ENCODE measurements at places on chromosomes 6 and 20. TPM values are rescaled to one million over a fixed set of nuclear protein-coding genes. Genes with fewer than 3 reads are reported as not detected.

Gene MPIG6B
- not detected for total RNA-seq

Gene LAMA5
- 0.33 TPM for total RNA-seq

Gene BMP7
- not detected for total RNA-seq

Gene NKAPL
- not detected for total RNA-seq

Gene GPR63
- total RNA-seq: 3.5 TPM

Gene SEMG1
- total RNA-seq: not detected

Gene CTCFL
- total RNA-seq: not detected

Gene MEP1A
- not detected for total RNA-seq

Gene HFE
- 3.1 TPM for total RNA-seq

Gene IMPG1
- not detected for total RNA-seq

Gene COL11A2
- total RNA-seq: 0.53 TPM

Gene HTR1B
- not detected for total RNA-seq

Gene MATN4
- total RNA-seq: 1.5 TPM

Gene MLIP
- not detected for total RNA-seq

Gene SH3BGRL2
- 0.35 TPM for total RNA-seq

- no peak for DNase-seq
- H3K27ac ChIP-seq: no peak overlapping the region
- no peaks in the 10 kb centered on the region for H3K36me3 ChIP-seq
These were observed 134.2 kb downstream of the MEI4 start for GRCh38 chr6:77786935-77787629.

DNA sequence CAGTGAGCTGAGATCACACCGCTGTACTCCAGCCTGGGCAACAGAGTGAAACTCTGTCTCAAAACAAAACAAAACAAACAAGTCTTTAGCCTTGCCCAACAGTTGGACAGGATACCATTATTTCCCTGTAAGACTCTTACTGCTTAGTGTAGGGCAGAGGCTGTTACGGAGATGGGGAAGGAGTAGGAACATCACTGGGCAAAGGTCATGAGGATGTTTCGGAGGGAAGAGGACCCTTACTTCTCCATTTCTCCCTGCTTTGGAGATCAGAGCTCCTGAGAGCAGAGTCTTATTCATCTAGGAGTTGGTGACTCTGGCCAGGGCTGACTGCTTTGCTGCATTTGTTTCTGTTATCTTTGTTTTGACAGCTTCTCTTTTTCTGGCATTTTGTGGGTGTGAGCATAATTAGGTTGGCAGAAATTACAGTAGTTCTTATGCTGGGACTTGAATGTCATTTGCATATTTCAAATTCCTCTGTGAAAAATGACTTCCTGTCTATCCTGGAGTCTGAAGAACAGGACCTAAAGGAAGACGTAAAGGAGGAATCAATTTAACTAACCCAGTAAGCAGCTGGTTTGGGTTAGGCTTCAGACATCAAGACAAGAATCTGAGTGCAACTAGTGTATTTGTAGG lies 89.0 kb downstream of the CDS2 start:
- no peak overlapping the region for H3K27ac ChIP-seq
- H3K27me3 ChIP-seq: no peaks in the 10 kb centered on the region
- H3K36me3 ChIP-seq: no peaks in the 10 kb centered on the region
- no peak for DNase-seq

- no peak overlapping the region for H3K27ac ChIP-seq
- H3K4me1 ChIP-seq: no peaks in the 10 kb centered on the region
- H3K36me3 ChIP-seq: no peaks in the 10 kb centered on the region
- H3K27me3 ChIP-seq: peaks cover 12% of the 10 kb centered on the region
- H3K4me3 ChIP-seq: no peak overlapping the region
These were observed 23.0 kb upstream of the IYD start for GRCh38 chr6:150345781-150346180.

GRCh38 chr6:170181338-170181690 lies 109.6 kb downstream of the DLL1 start:
- no peak for DNase-seq
- H3K36me3 ChIP-seq: peaks cover 3% of the 10 kb centered on the region
- no peaks in the 10 kb centered on the region for H3K4me1 ChIP-seq
- no peak overlapping the region for H3K27ac ChIP-seq
- no peaks in the 10 kb centered on the region for H3K27me3 ChIP-seq

- peaks cover 37% of the 10 kb centered on the region for H3K27me3 ChIP-seq
- H3K36me3 ChIP-seq: no peaks in the 10 kb centered on the region
- no peak overlapping the region for H3K4me3 ChIP-seq
- no peak overlapping the region for H3K27ac ChIP-seq
- no peak for DNase-seq
- H3K4me1 ChIP-seq: peaks cover 5% of the 10 kb centered on the region
These were observed 1.1 kb downstream of the SLC22A23 start for GRCh38 chr6:3455569-3456394.

DNA sequence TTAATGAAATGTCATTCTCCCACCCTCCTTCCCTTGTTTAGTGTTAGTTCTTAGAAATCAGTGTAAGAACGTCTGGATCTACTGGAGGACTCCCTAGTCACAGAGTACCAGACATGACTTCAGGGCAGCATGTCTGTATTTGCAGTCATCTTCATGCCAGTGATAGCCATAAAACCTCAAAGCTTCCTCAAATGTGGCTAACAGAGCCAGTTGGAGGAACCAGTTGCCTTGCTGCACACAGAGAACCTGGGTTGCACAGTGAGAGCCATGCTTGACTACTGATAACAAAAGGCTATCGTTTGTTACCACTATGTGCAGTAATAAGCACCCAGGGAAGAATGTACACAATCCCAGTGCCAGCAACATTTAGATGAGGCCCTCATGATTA lies 20.1 kb downstream of the NT5E start:
- no peaks in the 10 kb centered on the region for H3K36me3 ChIP-seq
- H3K27ac ChIP-seq: no peak overlapping the region
- no peak overlapping the region for H3K4me3 ChIP-seq
- H3K4me1 ChIP-seq: peaks cover 13% of the 10 kb centered on the region
- H3K27me3 ChIP-seq: peaks cover 4% of the 10 kb centered on the region
- DNase-seq: no peak

- no peaks in the 10 kb centered on the region for H3K36me3 ChIP-seq
- H3K4me1 ChIP-seq: peaks cover 10% of the 10 kb centered on the region
- H3K4me3 ChIP-seq: no peak overlapping the region
- H3K27me3 ChIP-seq: peaks cover 2% of the 10 kb centered on the region
- no peak overlapping the region for H3K27ac ChIP-seq
These were observed 22.2 kb downstream of the C20orf203 start for GRCh38 chr20:32651537-32651936.

- DNase-seq: no peak
- no peak overlapping the region for H3K27ac ChIP-seq
- H3K4me3 ChIP-seq: no peak overlapping the region
- H3K4me1 ChIP-seq: no peaks in the 10 kb centered on the region
- no peaks in the 10 kb centered on the region for H3K36me3 ChIP-seq
These were observed 133.1 kb upstream of the FOXA2 start for GRCh38 chr20:22717466-22717865.

DNA sequence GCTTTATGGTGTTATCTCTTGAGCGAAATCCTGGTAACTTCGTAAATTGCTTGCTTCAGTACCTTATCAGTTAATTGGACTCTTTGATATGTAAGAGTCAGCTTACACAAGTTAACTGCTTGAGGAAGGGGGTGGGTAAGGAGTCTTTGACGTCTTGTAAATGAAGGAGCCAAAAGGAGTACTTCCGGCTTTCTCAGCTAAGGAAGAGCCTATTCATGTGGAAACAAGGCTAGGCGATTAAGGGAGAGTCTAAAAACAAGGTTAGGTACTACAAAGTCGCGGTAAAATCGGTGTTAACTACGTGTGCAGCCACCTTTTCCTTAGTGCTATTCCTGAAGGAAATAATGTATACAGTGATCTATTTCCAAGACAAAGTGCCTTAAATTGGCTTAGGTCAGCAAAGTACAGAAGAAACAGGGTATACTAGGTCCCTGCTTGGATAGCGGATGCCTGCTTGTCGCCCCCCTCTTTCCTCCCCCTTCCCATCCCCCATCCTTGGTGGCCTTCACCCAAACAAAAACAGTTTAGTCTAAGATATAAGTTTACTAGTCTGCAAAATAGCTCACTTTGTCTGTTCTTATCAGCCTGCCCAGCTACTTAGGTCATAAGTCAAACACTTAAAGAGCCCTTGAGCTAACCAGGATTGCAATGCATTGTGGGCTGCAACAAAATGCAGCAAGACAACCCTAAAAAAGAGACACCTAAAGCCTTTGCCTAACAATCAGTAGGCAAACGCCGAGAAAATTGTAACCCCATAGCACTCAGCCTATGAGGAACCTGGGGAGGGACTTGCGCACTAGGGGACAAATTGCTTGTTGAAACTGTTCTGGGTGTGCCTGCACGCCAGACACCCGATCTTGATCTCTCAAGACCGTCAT lies 147.3 kb downstream of the TRIM27 start:
- peaks cover 5% of the 10 kb centered on the region for H3K4me1 ChIP-seq
- DNase-seq: no peak
- H3K36me3 ChIP-seq: peaks cover 22% of the 10 kb centered on the region
- H3K4me3 ChIP-seq: no peak overlapping the region
- peaks cover 92% of the 10 kb centered on the region for H3K27me3 ChIP-seq

DNA sequence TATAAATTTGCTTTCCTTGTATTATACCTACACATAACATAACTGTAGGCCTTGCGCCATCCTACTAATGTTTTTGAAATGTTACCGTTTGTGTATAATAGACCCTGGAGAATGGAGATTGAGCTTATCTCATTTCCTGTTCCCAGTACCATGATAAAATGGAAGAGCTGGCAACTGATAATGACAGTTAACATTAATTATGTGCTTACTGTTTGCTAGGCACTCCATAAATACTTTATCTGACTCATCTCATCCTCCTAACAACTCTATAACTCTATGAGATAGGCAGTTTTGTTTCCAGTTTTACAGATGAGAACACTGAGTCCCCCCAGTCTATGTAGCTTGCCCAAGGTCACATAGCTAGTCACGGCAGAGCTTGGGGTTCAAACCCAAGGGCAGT lies 396.7 kb downstream of the SYNE1 start:
- no peaks in the 10 kb centered on the region for H3K27me3 ChIP-seq
- peaks cover 54% of the 10 kb centered on the region for H3K36me3 ChIP-seq
- no peaks in the 10 kb centered on the region for H3K4me1 ChIP-seq
- no peak for DNase-seq

DNA sequence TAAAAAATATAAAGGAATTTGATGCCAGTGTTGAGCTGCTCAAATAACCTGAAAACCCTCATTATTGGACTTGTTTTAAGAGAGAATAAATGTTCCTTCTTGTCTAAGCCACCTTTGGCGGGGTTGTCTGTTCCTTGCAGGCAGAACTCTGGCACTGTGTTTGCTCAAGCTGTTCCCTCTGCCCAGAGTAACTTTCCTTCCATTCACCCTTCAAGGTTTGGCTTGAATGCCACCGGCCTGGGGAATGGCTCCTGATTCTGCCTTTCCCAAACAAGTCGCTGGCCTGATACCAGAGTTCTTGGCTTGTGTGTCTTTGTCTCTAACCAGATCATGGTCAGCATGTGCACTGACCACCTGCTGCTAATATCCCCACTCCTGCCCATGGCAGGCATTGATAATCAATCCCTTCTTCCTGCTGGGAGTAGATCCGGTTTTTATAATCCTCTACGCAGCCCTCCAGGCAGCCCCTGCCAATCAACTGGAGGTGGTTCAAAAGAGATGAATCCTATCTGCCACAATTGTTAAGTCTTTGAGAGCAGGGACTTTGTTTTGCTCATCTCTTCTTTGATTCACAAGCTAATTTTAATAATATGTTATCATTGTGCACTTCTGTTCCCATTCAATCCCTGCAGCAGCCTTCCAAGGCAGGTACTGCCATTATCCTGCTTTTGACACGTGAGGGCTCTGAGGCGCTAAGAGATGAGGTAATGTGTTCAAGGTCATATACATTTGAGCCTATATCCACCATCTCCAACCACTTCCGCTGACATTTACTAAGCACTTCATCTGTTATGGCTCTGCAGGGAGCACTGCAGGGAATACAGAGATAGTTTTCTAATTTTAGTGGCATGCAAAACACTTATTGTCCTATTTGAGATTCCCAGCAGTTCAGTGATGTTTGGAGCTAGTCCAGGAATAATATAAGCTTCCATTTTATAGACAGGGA lies 3.1 kb upstream of the CCM2L start:
- no peak overlapping the region for H3K4me3 ChIP-seq
- H3K4me1 ChIP-seq: peaks cover 11% of the 10 kb centered on the region
- peaks cover 8% of the 10 kb centered on the region for H3K27me3 ChIP-seq

GRCh38 chr20:25070821-25071473 lies 11.0 kb downstream of the VSX1 start:
- H3K27me3 ChIP-seq: peaks cover 57% of the 10 kb centered on the region
- no peaks in the 10 kb centered on the region for H3K36me3 ChIP-seq
- no peak overlapping the region for H3K4me3 ChIP-seq
- H3K27ac ChIP-seq: no peak overlapping the region
- DNase-seq: no peak

DNA sequence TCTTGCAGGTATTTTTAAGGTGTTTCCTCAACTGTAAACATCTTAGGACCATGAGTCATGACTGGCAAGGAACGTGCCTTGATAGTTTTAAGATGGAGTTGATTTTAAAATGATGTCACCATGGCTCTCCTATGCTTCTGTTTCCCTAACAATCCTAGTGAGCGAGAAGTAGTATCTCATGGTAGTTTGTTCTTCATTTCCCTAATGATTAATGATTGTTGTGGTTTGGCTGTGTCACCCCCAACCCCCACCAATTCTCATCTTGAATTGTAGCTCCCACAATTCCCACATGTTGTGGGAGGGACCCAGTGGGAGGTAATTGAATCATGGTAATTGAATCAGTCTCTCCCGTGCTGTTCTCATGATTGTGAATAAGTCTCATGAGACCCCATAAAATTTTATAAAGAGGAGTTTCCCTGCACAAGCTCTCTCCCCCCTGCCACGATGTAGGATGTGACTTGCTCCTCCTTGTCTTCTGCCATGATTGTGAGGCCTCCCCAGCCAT lies 16.8 kb upstream of the BNIP5 start:
- H3K27me3 ChIP-seq: peaks cover 18% of the 10 kb centered on the region
- H3K27ac ChIP-seq: no peak overlapping the region
- H3K4me1 ChIP-seq: peaks cover 15% of the 10 kb centered on the region
- DNase-seq: no peak

- no peaks in the 10 kb centered on the region for H3K36me3 ChIP-seq
- no peak overlapping the region for H3K27ac ChIP-seq
- peaks cover 3% of the 10 kb centered on the region for H3K27me3 ChIP-seq
- DNase-seq: no peak
- no peak overlapping the region for H3K4me3 ChIP-seq
These were observed 215.4 kb downstream of the TSHZ2 start for GRCh38 chr20:53187392-53188068.

DNA sequence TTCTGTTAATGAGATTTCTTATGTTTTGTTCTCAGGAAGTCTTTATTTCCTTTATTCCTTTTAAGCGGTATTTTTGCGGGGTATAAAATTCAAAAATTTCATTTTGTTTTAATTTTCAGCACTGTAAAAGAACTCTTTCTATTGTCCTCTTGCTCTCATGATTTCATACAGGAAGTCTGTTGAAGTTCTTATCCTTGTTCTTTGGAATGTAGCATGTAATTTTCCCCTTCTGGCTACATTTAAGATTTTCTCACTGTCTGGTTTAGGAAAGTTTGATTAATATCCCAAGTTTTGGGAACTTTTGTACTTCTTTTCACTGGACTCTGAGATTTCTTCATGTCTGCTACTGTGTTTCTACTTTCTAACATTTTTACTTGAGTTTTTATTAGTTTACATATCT lies 581.4 kb upstream of the GJE1 start:
- no peak overlapping the region for H3K4me3 ChIP-seq
- DNase-seq: no peak
- H3K27ac ChIP-seq: no peak overlapping the region
- peaks cover 10% of the 10 kb centered on the region for H3K4me1 ChIP-seq

- peaks cover 5% of the 10 kb centered on the region for H3K4me1 ChIP-seq
- no peaks in the 10 kb centered on the region for H3K27me3 ChIP-seq
- H3K36me3 ChIP-seq: peaks cover 22% of the 10 kb centered on the region
- no peak overlapping the region for H3K27ac ChIP-seq
- no peak for DNase-seq
- no peak overlapping the region for H3K4me3 ChIP-seq
These were observed 82.8 kb downstream of the MBOAT1 start for GRCh38 chr6:20129290-20130088.
